Caki2 (cell line): ENCODE measurements at places on chromosomes 4 and X.

GRCh38 chr4:48109413-48110263 is 24.4 kb downstream of the TXK start:
- peak; percentile 56 for DNase-seq

DNA sequence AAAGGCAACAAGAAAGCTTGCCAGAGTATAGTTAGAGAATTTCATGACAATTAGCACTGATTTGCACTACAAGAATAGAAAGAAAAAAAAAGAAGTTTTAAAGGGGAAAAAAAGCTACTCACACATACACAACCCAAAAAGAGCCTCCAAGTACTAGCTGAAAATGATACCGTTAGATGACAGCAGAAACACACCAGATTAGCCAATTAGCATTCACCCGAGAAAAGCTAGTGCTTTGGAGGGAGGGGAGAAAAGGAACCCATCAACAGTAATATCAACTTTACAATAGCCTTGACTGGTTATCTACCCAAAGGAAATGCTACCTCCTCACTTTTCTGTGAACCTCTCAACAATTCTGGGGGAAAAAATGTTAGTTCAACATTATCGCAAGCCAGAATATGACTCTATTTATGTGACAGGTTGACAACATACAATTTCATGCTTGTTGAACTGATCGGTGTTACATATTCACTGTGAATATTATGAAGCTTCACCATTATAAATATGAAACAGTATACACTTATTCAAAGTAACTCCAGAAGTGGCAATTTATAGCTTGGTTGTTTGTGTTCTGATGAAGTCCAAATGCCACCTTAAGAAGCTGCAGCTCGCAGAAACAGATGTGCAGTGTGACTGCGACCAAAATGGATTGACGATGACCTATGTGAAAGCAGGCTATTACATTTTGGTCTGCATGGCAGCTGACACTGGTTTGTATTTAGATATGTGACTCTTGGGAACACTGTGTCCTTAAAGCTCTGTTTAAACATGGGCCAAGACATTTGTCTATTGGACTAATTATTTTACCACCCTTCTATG is 15.9 kb downstream of the PPARGC1A start:
- no peak for DNase-seq

DNA sequence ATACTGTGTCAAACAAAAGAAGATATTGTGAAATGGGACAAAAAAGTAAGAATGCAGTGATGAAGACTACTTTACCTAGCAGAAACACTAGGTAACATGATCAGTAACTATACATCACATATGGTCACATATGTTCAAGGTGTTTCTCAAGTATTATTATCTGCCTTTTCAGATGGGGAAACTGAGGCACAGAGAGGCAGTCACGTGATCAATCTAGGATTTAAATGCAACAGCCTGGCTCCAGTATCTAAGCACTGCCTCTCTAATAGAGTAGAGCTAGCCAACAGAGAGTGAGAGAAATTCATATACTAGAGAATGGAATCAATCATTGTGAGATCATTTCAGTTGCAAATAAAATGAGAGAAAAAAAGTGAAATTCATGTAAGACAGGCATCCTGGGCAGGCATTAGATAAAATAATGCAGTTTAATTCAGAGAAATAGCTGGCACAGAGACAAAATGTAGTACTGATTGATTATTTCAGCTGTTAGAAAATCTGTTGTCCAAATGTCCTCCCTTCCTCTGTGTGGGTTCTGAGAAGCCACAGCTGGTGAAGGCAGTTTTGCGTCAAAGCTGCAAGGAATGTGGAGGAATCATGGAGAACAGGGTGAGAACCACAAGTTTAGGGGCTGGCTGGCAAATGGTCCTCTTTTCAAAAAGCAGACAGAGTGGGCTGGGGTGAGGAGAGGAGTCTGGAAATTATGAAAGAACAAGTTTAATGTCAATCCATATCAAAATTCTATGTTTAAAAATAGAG is 26.0 kb downstream of the SMIM43 start:
- DNase-seq = no peak

GRCh38 chr4:104941661-104942062 is 205.0 kb upstream of the TET2 start:
- DNase-seq = peak; percentile 8

DNA sequence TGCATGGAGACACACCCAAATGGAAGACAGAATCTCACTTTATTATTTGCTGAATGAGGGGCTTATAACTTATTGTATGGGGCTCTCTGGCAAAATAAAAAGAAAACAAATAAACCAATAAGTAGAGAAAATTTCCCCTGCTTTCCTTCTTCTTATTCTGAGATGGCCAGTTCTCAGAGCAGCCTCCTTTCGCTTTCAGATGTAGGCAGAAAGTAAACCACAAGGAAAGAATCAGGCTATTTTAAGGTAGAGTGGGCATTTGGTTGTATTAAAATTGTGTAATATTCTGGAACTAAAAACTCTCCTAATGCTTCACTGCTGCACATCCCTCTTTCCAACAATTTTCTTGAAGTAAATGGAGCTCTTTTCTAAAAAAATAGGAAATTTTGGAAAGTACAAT is 241.8 kb downstream of the GALNTL6 start:
- no peak for DNase-seq

DNA sequence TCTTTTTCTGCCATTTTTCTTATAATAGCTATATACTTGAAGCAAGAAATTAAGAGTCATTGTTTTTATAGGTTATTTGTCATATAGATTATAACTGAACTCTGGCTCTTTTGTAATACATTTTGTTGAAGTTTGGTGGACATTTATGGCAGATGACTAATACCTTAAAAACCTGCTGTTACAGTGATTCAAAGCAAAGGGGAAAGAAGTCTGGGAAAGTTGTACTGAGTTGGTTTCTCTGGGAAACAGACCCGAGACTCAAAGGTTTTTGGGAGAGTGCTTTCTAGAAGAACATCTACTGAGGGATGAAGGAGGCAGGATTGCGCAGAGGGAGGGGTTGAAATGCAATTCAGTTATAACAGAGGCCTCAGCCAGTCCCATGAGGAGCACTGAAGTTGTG is 35.9 kb downstream of the NAP1L5 start:
- DNase-seq = no peak

DNA sequence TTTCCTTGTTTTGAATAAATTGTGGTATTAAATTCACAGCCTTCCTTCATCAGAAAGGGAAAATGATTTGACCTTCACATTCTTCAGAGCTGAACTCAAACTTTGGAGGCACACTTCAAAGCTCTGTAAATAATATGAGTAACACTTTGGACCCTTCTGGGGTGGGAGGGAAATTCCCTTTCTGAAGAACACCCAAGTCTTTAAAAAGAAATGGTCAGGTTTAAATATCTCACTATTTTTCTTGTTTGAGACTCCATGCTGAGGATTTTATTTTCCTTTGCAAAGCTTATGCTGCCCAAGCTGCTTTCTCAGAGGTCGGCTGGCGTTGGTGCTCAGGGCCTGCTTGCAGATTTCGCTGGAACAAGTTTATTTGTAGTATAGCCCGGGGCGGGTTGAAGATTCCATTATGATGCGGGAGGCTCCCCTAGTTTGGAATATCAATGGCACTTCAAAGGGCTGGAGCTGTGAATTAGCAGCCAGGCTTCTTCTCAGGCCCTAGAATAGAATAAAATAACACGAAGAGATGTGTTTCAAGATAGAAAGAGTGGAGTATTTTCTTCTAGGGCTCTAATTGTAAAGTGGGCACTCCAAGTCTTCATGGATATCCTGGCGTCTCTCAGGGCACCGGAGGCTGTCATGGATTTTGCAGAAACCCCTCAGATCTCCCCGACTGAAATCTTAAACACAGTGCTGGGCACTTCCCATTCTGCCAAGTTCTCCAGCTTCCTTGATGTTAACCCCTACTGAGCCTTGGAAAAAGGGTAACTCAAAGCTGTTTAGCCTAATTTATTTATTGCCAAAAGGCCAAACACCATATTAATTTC is 315.6 kb downstream of the GPAT3 start:
- peak; percentile 81 for DNase-seq

DNA sequence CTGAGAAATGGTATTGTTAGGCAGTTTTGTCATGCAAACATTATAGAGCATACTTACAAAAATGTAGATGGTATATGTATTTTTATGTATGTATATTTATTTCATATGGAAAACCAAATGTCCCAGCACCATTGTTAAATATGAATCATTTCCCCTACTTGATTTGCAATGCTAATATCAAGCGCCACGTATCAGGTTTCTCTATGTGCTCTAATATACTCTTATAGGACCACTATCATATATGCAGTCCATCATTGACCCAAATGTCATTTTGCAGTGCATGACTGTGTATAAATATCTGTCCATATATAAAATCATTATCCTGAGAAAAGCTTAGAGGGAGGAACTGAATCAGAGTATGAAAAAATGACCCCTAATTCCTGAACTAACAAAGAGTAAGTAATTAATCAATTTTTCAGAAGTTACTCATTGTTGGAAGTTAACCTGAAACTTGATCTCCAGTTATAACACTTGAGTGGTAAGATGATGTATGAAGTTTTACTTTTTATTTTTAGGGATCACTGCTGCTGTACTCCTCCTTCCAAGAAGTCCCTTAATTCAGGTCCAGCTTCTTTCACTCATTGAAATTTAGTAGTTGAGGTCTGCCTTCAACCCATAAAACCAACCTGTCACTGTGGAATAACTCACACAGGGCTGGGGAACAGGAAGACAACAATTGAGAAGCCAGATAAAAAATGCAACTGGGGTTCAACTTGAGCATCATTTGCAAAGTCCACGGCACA is 134.8 kb upstream of the LDB2 start:
- DNase-seq = no peak

DNA sequence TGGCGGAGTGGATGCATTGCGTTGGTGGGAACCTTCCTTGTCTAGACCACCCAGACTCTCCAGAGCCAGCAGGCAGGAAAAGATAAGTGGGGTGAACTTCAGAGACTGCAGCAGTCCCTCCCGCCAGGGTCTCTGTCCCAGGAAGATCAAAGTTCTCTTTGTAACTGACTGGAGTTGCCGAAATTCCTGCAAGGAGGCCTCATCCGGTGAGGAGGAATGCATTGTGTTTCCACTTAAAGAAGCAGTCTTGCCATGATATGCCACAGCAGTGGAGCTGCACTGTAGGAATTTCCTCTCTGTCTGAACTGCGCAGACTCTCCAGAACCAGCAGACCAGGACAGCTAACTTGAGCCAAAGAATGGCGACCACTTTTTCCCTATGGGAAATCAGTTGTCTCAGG is 1190.4 kb downstream of the TECRL start:
- DNase-seq = no peak

DNA sequence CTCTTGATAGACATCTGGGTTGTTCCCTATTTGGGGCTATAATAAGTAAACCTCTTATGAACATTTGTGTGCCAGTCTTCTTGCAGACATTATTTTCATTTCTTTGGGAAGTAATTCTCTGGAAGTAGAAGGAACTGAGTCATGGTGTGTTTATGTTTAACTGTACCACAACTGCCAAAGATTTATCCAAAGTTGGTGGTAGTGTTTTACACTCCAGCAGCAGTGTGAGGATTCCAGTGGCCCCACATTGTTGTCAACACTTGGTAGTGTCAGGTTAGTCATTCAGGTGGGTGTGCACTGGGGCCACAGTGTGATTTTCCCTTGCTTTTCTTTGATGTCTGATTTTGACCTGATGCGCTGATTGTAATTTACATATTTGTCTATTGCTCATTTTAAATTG is 5.0 kb upstream of the UVSSA start:
- DNase-seq = no peak

- no peak for DNase-seq
These were observed 30.8 kb downstream of the NR0B1 start for GRCh38 chrX:30278365-30278764.
